Activated CD4-positive, alpha-beta memory T cell treated with anti-CD3 and anti-CD28 coated beads for 36 hours (primary cell): ENCODE measurements at places on chromosomes 6 and 20.
A peak's percentile ranks its signal among the peaks of the same experiment; 100 is the strongest.

DNA sequence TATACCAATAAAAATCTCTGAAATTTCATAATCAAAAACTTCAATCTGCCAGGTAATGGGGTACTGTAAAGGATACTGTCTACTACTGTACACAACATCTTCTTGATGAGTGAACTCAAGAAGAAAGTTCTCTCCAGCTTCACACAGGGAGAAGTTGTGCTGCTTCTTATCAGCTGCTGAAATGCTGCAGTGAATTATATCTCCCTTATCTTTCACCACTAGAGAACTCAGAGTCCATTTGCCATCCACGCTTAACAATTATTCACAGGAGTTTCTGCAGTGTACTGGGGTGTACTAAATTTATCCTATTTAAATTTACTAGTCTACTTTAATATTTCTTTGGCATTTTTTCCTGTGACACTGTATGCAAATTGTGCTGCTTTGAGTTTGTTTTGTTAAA lies 384.8 kb downstream of the TFAP2B start:
- no peak for DNase-seq

GRCh38 chr6:110781522-110782214 lies 33.6 kb downstream of the CDK19 start:
- peak; percentile 15 for DNase-seq

DNA sequence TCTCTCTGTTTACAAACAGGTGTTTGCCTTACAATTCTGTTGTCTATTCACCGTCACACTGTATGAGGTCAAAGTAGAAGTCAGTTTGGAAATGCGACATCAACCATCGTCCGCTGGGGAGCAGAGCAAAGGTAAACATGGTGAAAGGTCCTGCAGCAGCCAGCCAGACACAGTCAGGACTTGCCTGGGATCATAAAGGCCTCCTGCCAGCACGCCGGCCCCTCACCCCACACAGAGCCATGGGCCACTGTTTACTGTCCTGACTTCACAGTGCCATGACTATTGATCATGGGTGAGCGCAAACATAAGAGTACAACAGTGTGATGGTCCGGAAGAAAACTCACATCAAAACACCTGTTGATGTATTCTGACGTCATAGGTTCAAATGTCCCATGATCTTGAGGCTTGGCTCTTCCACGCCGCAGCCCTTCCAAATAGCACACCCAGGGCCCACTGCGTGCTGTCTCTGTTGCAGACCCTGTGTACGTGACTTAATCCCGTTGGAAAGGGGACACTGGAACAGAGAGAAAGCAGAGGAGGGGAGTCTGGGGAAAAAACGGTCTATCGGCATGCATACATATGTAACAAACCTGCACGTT lies 16.9 kb upstream of the PPP1R3G start:
- no peak for DNase-seq

- peak; percentile 42 for DNase-seq
These were observed 258.7 kb downstream of the LRFN2 start for GRCh38 chr6:40328386-40328985.

- DNase-seq: no peak
These were observed 25.8 kb downstream of the CDKAL1 start for GRCh38 chr6:20559924-20560551.

DNA sequence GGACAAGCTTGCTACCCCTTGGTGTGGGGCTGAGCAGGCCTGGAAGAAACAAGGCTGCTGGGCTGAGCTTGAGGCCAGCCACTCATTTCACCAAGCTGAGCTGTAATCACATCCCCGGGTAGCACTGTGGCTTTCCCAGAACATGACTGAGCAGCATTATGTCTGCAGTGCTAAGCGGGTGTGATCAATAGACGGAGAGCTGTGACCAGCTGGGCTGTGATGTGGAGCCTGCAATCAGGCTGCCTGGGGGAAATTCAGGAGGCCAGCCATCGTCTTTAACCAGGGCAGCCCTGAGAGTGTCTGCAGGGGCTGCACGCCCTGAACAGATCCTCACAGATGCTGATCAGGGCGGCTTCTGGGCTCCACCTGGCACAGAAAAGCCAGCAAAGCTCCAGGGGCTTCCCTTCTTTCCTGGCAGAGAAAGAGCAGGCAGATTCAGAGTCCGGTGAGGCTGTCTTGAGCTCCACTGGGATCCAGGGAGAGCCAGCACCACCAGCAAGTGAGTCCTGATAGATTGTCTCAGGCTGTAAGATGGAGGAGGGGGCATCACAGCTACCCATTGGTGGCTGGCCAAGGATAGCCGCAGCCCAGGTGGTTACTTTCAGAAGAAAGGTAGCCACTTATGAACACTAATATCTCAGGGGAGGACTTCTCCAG lies 165.9 kb downstream of the NRN1 start:
- DNase-seq: no peak

DNA sequence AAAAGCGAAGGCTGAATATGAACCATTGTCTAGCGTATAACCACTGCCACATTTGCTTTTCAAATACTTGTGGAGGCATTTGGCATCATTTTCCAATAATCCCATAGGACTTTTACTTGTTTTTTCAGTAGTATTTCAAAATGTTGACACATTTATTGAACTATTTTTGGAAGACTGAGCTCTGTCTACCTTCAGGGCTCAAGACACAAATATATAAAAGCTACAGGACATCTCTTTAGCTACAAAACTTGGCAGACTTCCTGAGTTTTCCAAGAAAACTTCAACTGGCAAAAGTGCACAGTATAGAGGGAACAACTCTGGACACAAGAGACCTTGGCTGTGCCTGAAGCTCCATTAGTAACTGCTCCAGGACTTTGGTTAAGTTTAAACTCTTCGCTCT lies 13.4 kb downstream of the EPB41L2 start:
- DNase-seq: no peak

- no peak for DNase-seq
These were observed 132.0 kb upstream of the CARMIL1 start for GRCh38 chr6:25147223-25147622.

DNA sequence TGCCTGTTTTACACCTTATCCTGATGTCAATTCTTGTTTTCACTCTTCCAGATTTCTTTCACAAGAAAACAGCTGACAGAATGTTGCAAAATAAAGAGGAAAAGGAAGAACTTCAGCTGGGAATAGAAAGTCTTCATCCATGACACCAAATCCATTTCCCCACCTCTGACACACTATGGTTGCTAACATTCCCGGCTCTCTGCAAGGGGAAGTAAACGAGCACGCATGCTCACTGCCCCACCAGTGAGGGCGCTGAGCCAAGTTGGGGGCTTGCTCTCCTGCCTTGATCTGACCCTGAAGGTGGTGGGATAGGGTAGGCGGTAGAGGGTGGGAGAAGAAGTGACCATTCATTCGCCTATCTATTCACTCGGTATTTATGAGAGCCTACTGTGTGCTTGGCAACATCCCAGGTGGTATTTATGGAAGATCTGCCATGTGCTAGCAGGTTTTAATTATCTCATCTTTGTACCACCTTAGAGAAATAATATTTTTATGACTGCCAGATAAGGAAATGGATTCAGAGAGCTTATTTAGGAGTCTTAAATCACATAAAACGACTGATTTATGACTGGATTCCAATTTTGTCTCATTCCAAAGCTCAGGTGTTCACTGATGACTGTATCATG lies 206.2 kb downstream of the FOXC1 start:
- DNase-seq: no peak

- DNase-seq: no peak
These were observed 409.6 kb upstream of the CHD6 start for GRCh38 chr20:42027746-42028268.

GRCh38 chr6:35733633-35734032 lies 3.2 kb upstream of the ARMC12 start:
- DNase-seq: no peak

DNA sequence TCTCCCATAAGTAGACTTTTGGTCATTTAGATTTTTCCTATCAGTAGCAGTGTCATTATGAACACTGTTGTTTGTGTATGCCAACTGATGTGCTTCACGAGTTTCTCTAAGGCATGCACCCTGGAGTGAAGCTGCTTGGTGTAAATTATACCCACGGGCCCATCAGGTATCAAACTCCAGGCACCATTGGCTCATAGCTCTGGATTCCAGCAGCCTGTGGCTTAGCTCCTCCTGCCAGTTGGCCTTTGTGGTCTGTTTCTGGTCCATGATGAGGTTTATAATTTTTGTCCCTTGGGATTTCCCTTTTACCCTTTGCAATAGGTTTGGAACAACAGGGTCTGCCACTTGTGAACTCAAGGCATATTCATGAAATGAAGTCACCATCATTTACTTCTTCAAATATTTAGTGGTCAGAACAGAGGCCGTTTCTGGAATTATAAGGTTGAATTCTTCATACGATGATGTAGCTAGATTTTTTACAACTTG lies 350.5 kb downstream of the PRL start:
- no peak for DNase-seq

- no peak for DNase-seq
These were observed 129.0 kb downstream of the SOX4 start for GRCh38 chr6:21722510-21722909.

DNA sequence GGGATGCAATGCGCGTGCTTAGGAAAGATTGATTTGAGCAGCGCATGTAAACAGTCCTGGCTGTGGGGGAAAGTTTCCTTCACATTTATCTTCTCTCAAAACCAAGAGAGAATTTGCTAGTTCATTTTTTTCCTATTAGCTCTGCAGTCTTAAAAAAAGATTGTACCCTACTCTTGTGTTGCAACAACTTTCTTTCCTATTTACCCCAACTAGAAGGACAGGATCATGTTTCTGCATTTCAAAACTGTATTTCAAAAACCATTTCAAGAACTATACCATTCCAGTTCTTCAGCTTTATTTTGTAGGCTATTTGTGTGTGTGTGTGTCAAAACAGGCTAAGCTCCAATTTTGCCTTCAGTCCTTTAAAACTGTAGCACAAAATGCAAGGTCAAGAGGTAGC lies 473.1 kb downstream of the KIF16B start:
- DNase-seq: no peak

DNA sequence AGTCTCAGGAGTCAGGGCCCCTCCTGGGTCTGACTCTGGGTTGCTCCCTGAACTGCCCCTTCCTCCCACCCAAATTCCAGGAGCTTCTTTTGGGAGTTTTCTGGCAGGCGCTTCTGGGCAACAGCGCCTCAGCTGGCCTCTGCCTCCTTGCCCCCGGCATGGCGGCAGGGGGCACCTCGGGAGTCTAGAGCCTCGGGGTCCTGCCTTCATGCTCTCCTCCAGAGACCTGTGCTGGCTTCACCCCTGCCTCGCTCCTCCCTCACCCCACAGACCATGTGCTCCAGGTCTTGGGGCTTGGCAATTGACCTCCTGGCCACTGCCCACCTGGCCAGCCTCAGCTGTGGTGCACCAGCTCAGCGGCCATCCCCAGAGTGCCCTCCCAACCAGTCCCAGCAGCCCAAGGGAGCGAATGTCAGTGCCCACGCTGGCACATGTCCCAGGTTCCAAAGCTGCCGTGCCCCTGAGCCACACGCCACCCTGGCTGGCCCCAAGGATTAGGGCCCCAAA lies 43.4 kb downstream of the SRC start:
- no peak for DNase-seq

GRCh38 chr6:111794727-111795452 lies 78.4 kb downstream of the FYN start:
- DNase-seq: peak; percentile 41

- DNase-seq: no peak
These were observed 24.5 kb downstream of the FAM110A start for GRCh38 chr20:858011-858410.

DNA sequence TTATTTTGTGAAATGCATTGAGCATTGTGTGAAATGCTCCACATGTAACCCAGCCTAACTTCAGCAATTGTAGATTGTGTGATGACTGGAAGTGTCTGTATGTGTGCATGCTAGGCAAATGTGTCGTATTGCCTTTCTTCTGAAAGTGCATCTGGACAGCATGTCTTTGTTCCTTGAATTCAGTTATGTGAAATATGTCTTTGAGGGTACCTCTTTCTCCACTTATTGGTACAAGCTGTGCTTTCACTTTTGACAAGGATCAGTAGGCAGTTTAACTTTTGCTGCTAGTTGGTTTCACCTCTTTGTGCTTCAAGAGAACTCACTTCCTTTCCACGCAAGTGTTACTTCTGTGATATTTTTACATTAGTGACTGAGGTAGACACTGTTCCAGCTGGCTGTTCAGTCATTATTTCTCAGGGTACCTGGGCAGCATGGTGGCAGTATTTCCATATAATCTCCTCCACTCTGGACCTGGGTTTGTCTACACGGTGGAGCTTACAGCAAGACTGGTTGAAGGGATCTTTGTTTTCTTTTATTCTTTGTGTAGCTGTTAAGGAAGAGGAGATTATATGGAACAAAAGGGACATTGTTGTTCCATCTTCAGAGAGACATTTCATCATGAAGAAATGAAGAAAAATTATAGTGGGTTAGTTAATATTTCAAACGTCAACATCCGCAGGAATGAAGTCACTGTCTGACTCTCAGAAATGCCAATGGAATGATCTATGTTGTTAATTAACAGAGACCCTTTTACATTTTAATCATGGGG lies 175.4 kb downstream of the UTRN start:
- DNase-seq: peak; percentile 17

DNA sequence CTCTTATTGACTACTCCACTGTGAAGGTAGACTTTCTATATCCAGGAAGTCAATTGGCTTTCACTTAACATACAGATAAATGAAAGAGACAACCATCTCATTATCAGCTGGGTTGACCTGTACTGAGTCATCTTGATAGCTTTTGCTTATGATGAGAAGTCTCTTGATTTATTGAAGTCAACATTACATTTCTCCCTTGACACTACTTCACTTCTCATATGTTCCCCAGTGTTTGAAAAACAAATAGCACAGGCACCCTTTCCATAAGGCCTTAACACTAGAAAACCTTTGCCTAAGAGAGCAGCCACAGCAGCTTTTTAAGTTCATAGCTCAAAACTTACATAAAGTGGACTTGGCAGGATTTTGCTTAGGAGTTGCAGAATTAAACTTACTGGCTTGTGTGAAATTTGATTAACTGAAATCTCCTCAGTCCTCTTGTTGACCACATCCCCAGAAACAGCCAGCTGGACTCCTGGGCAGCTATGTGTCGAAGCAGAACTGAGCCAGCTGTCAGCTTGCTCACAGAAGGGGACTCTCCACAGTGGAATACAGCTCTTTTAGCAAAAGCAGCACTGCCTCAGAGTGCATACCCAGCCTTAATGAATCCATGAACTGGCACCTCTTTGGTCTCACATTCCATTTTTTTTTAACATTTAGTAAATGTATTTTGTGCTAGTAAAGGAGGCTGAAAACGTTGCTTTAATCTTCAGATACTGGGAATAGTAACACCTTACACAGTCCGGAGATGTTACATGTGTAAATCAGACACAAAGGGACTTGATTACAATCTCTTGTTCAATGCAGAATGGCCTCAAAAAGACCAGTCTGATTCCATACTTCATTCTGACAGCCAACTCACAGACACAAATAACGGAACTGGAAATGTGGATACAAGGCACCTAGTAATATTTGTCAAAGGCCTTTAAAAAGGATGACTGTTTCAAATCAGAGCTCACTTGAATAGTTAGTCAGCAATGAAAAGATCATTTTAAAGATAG lies 1532.7 kb downstream of the HACE1 start:
- no peak for DNase-seq
